ENCODE measurements at places on chromosomes 11 and 22.

DNA sequence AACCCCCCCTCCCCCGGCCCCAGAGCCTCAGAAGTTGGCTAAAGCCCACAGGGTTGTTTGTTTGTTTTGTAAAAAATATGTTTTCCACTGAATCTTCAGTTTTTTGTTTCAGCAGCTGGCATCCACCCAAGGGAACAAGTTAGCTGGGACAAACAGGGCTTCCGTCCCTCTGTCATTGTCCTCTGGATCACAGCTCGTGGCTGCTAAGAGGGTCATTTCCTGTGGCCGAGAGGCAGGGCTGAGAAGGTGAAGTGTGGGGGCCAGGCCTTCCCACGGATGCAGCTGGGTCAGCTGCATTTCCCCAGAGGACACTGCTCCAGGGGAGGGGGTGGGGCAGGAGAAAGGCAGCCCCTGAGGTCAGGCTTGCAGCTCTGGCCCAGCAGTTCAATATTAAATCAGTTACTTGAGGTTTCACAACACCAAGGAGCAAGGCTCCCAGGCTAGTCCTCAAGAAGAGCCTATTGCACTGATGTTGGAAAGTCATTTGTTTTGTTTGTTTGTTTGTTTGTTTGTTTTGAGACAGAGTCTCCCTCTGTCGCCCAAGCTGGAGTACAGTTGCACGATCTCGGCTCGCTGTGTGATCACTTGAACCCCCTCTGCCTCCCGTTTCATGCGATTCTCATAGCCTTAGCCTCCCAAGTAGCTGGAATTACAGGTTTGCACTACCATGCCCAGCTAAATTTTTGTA, 34.4 kb upstream of the SMTN start:
- no peak for DNase-seq

DNA sequence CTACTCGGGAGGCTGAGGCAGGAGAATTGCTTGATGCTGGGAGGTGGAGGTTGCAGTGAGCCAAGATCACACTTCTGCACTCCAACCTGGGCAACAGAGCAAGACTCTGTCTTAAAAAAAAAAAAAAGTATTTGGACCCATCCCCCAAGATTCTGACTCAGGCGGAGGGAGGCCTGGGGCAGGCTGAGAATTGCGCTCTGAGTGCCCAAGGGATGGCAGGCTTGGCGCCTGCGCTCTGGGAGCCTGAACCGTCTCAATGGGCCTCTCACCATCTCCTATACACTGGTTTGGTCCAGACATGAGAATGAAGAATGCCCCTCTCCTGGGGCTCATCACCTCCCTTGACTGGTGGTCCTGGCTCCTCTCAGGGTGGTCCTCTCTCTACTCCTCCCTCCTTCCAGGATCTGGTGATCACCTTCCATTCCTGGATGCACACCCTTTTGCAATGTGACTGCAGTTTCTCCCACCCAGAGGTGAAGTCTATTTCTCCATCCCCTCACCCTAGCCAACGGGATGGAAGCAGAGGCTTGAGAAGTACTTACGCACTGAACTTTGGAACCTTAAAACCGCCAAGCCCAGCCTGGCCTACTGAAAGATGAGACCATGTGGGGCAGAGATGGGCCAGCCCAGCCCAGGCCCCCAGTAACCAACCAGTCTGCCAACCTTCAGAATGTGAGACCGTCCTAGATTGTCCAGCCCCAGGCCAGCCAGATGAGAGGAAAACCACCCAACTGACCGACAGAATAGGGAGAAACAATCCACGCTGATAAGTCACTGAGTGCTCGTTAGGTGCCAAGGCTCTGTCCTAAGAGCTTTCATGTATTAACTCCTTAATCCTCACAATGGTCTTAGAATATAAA, 4.9 kb downstream of the POLR3H start:
- no peak for DNase-seq

- DNase-seq, result no peak
Measured at GRCh38 chr11:38252620-38253019, 1654.6 kb upstream of the RAG2 start.

DNA sequence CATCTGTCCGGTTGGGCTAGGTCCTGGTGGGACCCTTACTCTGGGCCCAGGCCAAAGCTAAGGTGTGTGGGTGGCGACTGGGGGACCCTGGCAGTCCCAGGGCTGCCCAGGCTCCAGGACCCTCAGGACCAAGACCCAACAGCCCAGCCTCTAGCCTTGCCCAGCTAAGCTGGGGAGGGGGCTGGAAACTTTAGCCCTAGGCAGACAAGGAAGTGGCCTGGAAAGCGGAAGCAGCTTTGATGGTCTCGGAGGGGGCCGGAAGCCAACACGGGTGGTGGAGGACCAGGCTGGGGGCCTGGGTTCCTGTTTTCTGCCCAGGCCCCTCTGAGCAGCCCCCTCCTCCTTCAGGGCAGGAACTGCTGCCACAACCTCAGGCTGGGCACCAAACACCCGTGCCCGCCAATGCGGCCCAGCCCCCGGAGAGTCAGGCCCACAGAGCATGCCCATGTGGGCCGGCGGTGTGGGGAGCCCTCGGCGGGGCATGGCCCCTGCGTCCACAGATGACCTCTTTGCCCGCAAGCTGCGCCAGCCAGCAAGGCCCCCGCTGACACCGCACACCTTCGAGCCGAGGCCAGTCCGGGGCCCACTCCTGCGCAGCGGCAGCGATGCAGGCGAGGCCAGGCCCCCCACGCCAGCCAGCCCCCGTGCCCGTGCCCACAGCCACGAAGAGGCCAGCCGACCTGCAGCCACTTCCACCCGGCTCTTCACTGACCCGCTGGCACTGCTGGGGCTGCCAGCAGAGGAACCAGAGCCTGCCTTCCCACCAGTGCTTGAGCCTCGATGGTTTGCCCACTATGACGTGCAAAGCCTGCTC, 2.8 kb downstream of the SIPA1 start:
- peak; percentile 9 for DNase-seq

DNA sequence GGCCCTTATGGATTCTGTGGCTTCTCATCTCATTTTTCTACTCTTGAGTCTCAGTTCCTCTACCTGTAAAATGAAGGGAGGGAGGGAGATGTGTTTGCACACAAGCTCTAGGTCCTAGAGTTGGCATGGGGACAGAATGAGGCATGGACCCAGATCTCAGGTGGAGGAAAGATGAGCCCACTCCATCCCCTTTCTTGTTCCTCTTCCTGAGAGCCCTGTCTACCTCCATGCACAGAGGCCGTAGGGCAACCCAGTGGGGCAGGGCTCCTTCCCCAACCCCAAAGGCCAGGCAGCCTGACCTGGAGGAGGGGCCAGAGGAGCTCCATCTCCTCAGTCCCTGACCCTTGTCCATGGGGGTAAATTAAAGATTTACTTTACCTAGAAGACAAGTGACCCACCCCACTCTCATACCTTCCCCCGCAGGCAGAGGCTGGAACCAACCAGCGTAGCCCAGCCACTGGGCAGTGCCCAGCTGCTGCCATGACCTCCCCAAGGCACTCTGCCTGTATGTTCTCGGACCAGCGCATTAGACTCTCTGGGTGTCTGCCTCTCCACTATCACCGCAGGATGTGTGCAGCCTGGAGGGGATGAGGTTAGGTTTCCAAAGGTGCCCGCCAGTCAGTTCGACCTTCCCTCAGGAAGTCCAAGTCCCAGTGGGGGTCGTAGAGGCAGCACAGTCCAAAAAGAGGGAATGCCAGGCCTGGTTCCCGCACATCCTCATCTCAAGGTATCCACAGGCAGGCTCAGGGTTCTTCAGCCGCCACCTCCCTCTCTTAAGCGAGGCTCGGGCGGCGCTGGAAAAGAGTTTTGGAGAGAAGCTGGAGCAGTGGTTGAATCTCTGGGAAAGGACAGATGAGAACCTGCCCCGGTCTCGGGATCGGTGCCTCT, 3.0 kb downstream of the SMTN start:
- DNase-seq, result no peak

GRCh38 chr11:102551169-102551781, 20.7 kb upstream of the MMP7 start:
- no peak for DNase-seq

GRCh38 chr11:116294630-116295029, 478.2 kb downstream of the BUD13 start:
- DNase-seq, result no peak

DNA sequence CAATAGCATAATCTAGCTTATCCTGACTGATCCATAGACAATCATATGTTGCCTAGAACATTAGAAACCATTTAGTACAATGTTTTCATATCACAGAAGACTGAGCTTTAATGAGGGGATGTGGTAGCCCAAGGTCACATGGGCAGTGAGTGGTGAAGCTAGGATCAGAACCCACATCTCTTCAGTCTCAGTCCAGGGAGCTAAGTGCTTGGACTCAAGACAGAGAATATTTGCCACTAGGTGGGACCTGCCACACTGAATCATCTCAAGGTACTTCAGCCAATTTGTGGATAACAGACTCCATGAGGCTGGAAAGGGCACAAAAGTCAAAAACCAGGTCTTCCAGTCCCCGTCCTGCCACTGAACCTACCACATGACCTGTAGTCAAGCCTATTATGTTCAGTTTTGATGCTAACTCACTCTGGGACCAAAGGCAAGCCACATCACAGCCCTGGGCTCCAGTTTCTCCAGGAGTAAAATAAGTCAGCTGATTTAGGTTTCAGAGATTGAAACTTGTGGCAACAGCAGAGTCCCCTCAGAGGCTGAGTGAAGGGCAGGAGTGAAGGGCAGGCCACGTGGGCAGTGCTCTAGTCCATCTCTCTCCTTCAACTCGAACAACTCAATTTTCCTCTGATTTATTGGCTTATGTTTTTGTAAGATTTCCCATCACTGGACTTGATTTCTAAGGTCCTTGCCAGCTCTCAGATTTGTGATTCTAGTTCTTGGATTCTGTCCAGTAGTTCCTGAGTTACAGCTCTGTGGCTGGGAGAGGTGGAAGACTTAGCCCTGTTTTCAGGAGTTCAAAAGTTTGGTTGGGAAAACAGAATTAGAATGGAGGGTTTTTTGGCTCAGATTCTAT, 84.6 kb upstream of the PHOX2A start:
- no peak for DNase-seq

GRCh38 chr11:71420455-71421241, 27.5 kb downstream of the DHCR7 start:
- DNase-seq, result no peak

DNA sequence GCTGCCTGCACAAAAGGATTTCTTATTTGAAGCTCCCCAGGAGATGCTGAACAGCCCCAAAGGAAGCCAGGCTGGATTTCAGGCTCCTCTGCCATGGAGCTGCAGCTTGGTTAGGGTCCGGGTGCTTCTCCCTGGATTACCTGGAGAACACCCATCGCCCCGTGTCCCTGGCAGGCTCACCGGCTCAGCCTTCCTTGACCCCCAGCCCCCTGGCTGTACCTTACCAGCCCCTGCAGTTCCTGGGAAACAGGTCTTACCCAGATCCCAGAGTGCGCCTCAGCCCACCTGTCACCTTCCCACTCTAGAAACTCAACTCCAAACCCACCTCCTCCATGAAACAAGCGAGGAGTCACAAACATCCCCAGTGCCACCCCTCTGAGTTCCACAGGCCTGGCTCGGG, 45.3 kb upstream of the CD5 start:
- DNase-seq, result no peak

All from occipital lobe (tissue), 3 donors.